ENCODE measurements at places on chromosomes 5 and 9.

DNA sequence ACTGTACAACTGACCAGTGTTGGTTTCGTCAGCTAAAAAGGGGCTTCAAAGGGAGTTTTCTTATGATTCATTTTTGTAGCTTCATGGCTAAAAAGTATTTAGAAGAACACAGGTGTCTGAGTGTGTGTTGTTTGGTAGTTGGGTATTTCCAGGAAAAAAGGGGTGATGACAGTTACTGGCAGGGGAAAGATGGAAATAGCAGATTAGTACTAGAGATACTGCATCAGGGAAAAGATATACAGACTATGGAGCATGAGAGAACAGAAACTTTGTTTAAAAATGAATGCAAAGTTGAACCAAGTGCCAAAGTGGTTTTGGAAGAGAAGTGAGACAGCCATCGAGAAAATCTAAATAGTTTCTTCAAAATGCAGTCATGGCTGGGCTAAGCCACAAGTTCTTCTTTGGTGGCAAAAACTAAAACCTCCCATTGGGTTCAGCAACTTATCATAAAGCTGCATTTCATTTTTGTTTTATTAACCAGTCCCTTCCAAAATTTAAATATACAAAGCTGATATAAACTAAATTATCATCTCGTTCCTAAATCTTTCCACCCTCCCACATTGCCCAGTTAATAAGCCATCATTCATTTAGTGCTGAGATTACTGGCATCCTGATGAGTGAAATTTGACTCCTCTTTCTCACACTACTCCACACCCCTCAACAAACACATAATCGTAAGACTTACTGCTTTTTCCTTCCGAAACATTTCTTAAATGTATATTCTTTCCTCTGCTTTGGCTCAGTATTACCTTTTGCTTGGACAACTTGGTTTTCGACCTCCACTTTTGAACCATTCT lies 33.5 kb downstream of the ELL2 start:
- no peak for DNase-seq

- DNase-seq = no peak
These were observed 50.3 kb downstream of the COL5A1 start for GRCh38 chr9:134691695-134692572.

- no peak for DNase-seq
These were observed 127.8 kb downstream of the SAXO1 start for GRCh38 chr9:18905028-18905882.

- no peak for DNase-seq
These were observed 63.6 kb downstream of the PTCD2 start for GRCh38 chr5:72383726-72384125.

DNA sequence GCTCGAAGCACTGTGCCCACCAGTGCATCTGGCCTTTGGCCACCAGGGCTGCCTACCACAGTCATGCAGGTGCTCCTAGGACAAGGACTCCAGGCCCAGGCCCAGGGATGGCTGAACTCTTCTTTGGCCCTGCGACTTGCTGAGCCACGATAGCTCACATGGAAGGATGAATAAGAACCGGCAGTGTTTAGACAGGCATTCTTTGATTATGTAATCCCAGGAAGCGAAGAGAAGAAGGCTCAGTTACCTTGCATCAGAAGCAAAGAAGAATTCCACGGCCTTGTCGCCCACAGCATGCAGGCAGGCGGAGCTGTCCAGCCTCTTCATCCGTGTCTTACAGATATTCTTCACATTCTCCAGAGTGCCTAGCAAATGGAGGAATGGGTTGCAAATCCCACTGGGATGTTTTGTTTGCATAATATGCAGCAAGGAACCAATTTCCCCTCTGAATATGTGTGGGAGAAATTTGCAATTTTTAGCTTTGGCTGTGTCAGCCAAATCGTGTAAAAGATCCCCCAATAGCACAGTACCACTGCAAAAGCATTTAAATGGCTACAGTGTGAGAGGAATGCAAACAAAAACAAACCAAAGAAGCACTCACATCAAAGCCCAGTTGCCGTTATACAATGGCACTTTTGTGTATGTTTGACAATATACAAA lies 29.1 kb downstream of the GFPT2 start:
- no peak for DNase-seq

DNA sequence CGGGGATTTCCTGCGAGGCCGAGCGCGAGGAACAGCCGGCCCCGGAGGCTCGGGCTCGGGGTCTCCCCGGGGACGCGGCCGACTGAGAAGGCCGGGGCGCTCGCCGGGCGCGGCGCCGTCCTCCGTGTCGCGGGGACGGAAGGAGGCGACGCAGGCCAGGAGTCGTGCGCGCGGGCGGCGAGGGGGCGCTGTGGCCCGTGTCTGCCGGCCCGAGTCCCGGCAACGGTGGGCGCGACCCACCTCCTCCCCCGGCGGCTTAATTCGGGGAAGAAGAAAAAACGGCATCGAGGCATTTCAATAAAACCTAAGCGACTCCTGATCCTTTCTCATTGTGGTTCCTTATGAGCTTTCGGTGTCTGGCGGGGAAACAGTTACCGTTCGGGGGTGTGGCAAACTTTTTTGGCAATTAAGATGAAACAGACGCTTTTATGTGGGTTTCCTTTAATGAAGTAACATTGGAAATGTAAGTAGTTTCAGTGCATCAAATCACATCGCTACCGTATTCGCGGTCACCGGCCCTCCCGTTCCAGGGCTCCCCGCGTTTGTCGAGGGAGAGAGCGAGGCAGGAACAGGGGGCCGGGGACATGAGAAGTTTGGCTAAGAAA lies 3.7 kb upstream of the IRX2 start:
- peak; percentile 67 for DNase-seq

- no peak for DNase-seq
These were observed 243.6 kb upstream of the HAPLN1 start for GRCh38 chr5:83964271-83964670.
